ENCODE measurements at places on chromosomes 6 and 20.

GRCh38 chr6:144931172-144932035 lies 646.3 kb downstream of the UTRN start:
- DNase-seq: peak; percentile 50

- no peak for DNase-seq
Observed at GRCh38 chr20:21272679-21273078, 30.5 kb upstream of the XRN2 start.

- DNase-seq: no peak
Observed at GRCh38 chr6:126175251-126175650, 164.7 kb upstream of the CENPW start.

DNA sequence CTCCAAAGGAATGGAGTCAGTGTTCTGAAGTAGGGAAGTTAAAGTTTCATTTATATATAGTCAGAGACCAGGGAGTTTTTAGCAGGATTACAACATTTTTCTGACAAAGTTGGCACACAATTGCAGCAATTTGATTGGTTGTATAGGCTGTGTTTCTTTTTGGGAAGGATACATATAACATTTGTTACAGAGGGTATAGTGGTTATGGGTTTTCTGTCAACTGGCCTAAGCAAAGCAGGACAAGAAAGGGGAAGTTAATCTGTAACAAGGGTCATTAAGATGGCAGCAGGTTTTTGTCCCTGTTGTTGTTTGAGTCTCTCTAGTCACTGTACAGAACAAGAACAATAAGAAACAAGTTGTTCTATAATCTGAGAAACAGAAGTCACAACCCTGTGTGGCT lies 41.4 kb downstream of the TPD52L1 start:
- no peak for DNase-seq

GRCh38 chr20:44736170-44737021 lies 9.3 kb upstream of the KCNK15 start:
- DNase-seq: peak; percentile 83

- DNase-seq: no peak
Observed at GRCh38 chr6:45477790-45478189, 100.1 kb upstream of the SUPT3H start.

DNA sequence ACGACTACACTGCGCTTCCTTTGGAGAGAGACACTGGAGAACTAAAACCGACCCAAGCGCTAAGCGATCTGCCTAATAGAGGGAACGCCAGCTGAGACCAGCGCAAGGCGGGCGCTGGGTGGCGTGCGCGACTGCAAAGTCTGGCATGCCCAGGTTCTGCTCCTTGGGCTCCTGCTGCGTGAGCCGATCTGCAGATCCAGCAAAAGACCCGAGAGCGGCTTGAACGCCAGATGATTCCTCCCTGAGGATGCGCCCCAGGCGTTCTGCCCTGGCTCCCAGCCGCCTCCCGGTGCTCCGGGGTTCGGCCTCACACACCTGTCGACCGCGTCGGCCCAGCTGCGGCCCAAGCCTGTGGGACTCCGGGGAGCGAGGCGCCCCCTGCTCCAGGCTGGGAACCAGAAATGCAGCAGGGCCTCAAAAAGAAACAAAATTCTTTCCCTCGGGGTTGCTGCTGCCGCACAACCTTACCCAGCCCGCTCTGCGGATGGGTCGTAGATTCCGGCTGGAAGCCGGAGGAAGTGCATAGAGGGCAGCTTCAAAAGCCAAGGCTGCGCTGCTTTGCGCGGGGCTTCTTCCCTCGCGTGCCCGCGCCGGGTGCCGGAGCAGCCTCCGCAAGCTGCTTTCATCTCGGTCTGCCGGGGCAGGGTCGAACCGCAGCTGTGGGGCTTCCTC lies 17.9 kb upstream of the PRDM13 start:
- peak; percentile 36 for DNase-seq
